Neural progenitor cell (in vitro differentiated cells): ENCODE measurements at places on chromosomes 11 and 22. TPM values are rescaled to one million over a fixed set of nuclear protein-coding genes. Genes with fewer than 3 reads are reported as not detected.

The NUP98 gene
- 94.8 and 106 TPM in 2 replicates for total RNA-seq

DNA sequence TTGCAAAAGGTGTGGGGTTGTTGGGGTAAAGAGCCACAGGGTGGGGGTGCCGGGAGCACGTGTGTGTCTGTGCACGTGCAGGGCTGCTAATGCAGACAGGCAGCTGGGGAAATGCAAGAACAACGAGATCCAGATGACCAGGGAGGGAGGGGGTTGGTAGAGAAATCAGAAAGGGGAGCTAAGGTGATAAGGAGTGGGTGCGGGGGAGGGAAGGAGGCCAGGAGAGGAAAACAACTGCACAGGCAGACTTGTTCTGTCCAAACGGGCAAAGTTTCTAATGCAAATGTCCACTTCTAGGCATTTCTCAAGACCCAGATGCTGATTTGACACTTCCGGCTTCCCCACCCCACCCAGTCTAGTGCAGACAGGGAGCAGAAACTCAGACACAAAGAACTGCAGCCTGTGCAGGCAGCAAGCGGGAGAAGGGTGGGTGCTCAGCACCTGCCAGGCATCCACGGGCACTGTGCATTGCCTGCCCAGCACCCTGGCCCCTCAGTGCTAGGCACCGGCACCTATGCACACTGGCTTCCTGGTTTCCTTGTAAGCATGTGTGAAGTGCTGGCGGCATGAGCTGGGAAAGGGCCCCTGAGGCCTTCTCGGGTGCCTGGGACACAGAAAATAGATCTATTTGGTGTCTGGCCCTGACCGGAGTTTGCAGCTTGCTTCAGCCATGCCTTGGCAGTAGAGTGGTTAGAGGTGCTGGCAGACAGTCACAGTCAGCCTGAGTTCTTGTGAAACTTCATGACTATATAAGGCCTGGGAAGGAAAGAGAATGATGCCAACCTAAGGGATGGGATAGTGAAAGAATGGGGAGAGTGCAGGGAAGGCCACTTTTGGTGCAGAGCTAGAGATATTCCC, 220.1 kb upstream of the SORL1-AS1 start:
- H3K27ac ChIP-seq, result no peak overlapping the region
- H3K4me1 ChIP-seq, result peaks cover 8% of the 10 kb centered on the region
- no peak for DNase-seq
- H3K27me3 ChIP-seq, result no peaks in the 10 kb centered on the region
- no peak overlapping the region for H3K4me3 ChIP-seq

The DRAP1 gene
- total RNA-seq, result 51.0 and 74.8 TPM in 2 replicates

DNA sequence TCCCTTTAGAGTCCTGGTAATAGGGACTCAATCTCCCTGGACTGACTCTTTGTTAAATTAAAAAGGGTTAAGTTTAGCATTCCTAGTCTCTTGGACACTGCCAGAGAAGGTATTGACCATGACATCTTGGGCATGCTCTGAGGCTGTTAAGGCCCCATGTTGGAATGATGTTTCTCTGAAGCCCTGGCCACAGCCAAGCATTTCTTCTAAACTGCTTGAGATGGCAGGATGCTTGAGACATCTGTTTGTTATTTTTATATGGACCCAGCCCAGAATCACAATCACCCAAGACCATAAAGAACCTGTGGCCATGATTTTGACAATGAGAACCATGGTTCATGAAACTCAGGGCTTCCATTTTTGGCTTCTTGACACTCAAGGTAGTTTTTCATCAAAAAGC, 5.5 kb upstream of the ANKK1 start:
- H3K4me1 ChIP-seq, result peaks cover 18% of the 10 kb centered on the region
- H3K27ac ChIP-seq, result no peak overlapping the region
- no peaks in the 10 kb centered on the region for H3K36me3 ChIP-seq
- no peak overlapping the region for H3K4me3 ChIP-seq
- no peak for DNase-seq
- peaks cover 4% of the 10 kb centered on the region for H3K27me3 ChIP-seq

The OR52I2 gene
- not detected in 2 replicates for total RNA-seq

DNA sequence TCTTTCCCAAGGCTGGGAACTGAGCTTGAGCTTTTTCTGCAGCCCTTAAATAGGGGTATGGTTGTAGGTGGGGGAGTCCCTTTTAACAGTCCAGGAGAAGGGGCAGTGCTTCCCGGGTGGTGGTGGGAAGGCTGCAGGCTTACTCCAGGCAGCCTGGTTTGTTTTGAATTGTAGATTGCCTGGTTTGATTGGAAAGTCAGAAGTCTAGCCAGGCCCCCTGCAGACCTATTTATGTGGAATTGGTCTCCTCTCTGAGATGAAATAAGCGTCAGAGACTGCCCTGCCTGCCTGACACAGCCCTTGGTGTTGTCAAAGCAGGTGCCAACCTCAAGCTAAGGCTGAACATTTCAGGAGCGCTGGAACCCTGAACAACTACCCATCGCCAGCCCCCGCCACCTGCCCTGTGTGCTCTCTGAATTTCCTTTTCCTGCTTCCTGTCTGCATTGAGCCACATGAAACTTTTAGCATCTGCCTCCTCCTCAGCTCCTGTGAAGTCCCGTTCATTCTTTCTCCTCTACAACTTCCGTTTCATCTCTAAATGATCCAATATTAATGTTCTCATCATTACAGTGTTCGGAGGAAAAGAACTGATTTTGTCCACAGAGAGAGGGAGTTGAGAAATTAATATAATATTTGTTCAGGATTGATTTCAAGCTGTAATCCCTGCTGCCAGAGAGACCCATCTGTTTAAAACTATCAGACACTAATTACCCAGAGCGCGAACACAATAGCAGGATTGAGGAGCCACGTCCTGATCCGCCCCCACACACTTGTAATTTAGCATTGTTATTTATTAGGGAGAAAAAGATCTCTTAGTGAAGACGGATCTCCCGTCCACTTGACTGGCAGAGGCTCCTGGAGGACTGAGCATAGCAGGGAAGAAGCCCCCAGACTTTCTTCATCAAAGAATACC, 136.5 kb downstream of the TRIM29 start:
- no peak overlapping the region for H3K27ac ChIP-seq
- H3K27me3 ChIP-seq, result no peaks in the 10 kb centered on the region
- DNase-seq, result peak; percentile 66
- H3K4me3 ChIP-seq, result no peak overlapping the region

The DCDC1 gene
- 3.4 and 5.0 TPM in 2 replicates for total RNA-seq

DNA sequence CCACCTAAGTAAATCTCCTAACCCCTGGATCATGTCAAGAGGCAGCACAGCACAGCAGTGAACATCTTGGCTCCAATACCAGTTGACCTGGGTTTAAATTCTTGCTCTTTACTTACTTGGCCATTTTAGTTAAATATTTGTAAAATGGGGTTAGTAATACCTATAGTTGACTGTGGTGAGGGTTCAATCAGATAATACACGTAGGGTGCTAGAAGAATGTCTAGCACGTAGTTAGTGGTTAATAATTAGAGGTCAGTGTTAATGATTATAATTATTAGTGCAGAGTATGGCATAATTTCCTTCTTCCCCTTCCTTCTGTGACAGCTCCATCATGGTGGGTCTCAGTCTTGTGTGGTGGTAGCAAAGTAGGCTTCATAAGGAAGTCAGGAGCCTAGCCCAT, 520.8 kb downstream of the INSC start:
- H3K27ac ChIP-seq, result no peak overlapping the region
- no peaks in the 10 kb centered on the region for H3K36me3 ChIP-seq
- no peak for DNase-seq

DNA sequence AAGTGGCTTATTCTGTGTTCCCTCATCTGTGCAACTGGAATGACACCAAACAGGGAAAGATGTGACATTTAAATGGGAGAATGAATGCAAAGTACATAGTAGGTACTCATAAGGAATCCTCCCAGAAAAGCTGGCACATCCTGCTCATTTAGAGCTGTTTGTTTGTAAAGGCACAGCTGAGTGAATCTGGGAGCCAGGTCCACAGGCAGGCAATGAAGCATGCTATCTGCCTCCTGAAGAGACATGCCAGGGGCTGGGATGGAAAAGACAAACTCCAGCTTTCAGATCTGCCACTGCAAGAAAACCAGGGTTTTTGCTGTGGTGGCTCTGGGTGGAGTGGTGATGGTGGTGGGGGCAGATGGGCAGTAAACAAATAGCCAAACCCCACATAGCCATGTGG, 150.1 kb downstream of the TENM4 start:
- H3K4me3 ChIP-seq, result no peak overlapping the region
- no peak for DNase-seq
- H3K4me1 ChIP-seq, result no peaks in the 10 kb centered on the region
- no peaks in the 10 kb centered on the region for H3K27me3 ChIP-seq
- no peaks in the 10 kb centered on the region for H3K36me3 ChIP-seq
- H3K27ac ChIP-seq, result no peak overlapping the region

- H3K27ac ChIP-seq, result no peak overlapping the region
- H3K4me3 ChIP-seq, result no peak overlapping the region
- no peaks in the 10 kb centered on the region for H3K36me3 ChIP-seq
- no peak for DNase-seq
- H3K4me1 ChIP-seq, result no peaks in the 10 kb centered on the region
Measured at GRCh38 chr22:21101877-21102638, 56.3 kb downstream of the LRRC74B start.

- H3K4me1 ChIP-seq, result no peaks in the 10 kb centered on the region
- no peak overlapping the region for H3K27ac ChIP-seq
- no peak overlapping the region for H3K4me3 ChIP-seq
- no peaks in the 10 kb centered on the region for H3K27me3 ChIP-seq
Measured at GRCh38 chr11:76657187-76658170, 13.1 kb downstream of the LRRC32 start.

The POLR2F gene
- 75.5 and 76.1 TPM in 2 replicates for total RNA-seq

DNA sequence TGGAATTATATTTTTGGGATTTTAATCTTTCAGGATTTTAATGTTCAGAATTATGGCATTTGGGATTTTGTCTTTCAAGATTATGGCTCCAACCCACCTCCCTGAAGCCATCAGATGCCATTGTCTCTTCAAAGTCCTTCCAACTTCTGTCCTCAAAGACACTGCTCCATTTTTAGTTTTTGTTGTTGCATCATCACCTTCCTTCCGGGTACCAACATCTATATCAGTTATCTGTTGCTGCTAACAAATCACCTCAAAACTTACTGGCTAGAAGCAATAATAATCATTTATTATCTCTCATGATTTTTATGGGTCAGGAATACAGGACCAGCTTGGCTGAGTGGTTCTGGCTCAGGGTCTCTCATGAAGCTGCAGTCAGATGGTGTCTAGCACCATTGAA, 138.8 kb upstream of the ZBED5 start:
- no peaks in the 10 kb centered on the region for H3K27me3 ChIP-seq
- no peak overlapping the region for H3K27ac ChIP-seq
- no peak for DNase-seq
- no peaks in the 10 kb centered on the region for H3K4me1 ChIP-seq

DNA sequence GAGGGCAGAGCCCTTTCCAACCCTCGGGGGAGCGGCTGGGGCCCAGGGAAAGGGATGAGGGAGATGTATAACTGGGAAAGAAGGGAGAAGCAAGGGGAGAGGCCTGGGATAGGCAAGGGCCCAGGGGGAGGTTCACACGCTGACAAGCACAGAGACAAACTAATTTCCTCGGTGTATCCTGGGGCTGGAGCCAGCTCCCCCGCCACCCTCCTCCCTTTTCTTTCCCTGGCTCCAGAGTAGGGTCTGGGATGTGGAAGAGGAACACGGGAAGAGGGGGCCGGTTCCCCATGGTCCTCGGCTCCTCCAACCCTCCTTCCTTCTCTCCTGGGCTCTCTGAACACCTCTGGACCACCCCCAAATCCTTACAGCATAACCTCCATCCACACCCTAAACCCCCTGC, 6.9 kb downstream of the CLCF1 start:
- H3K27me3 ChIP-seq, result peaks cover 20% of the 10 kb centered on the region
- peaks cover 16% of the 10 kb centered on the region for H3K4me1 ChIP-seq
- H3K27ac ChIP-seq, result no peak overlapping the region
- H3K36me3 ChIP-seq, result no peaks in the 10 kb centered on the region
- DNase-seq, result no peak

DNA sequence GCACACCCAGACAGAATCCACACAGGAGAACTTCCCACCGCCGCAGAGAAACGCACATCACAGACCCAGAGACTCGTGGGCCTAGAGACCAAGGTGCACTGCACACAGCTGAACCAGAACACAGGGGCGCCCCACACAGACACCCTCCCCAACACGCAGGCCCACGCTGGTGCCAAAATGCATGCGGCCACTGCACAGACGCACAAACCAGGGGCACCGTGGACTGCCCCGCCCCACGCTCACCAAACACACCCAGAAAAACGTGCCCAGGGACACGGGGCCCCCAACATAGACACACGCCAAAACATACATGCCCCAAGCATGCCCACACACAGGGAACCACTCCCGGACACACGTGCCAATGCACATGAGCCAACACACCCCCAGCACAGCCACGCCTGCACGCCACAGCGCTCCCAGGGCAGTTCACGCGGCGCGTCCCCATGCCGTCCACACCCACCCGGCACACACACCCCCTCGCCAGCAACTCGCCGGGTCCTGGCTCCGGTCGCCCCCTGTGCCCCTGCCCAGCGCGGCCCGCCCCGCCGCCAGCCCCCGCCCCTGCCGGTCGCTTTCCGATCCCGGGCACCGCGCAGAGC, 7.8 kb downstream of the ELFN2 start:
- H3K36me3 ChIP-seq, result no peaks in the 10 kb centered on the region
- peaks cover 49% of the 10 kb centered on the region for H3K27me3 ChIP-seq
- no peak overlapping the region for H3K27ac ChIP-seq
- H3K4me3 ChIP-seq, result peak overlapping the region; percentile 52

The MFRP gene
- not detected in 2 replicates for total RNA-seq

DNA sequence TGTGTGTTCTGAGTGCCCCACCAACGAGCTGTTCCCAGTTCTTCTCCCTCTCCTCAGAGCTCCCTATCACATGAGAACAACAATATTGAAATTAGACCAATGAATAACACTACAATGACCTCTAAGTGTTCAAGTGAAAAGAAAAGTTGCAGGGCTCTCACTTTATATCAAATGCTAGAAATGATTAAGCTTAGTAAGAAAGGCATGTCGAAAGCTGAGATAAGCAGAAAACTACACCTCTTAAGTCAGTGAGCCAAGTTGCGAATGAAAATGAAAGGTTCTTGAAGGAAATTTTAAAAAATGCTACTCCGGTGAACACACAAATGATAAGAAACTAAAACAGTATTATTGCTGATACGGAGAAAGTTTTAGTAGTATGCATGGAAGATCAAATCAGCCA, 199.8 kb downstream of the GUCY1A2 start:
- H3K36me3 ChIP-seq, result no peaks in the 10 kb centered on the region
- H3K4me3 ChIP-seq, result no peak overlapping the region
- DNase-seq, result no peak

The DEFB131B gene
- total RNA-seq, result not detected in 2 replicates

The SLC37A2 gene
- 1.4 and 3.3 TPM in 2 replicates for total RNA-seq

- H3K4me1 ChIP-seq, result peaks cover 12% of the 10 kb centered on the region
- H3K4me3 ChIP-seq, result no peak overlapping the region
- no peaks in the 10 kb centered on the region for H3K36me3 ChIP-seq
- no peak overlapping the region for H3K27ac ChIP-seq
- H3K27me3 ChIP-seq, result peaks cover 18% of the 10 kb centered on the region
Measured at GRCh38 chr11:117882311-117882905, 6.0 kb upstream of the FXYD6 start.

GRCh38 chr11:2789331-2789730, 89.5 kb upstream of the KCNQ1OT1 start:
- no peak for DNase-seq
- no peaks in the 10 kb centered on the region for H3K36me3 ChIP-seq
- no peak overlapping the region for H3K27ac ChIP-seq

GRCh38 chr11:61552108-61552635, 28.7 kb downstream of the SYT7 start:
- H3K27me3 ChIP-seq, result peaks cover 29% of the 10 kb centered on the region
- no peak for DNase-seq
- no peak overlapping the region for H3K4me3 ChIP-seq
